Suppressor macrophage (primary cell): ENCODE measurements at places on chromosomes 6 and 20.

GRCh38 chr6:34243131-34243771 is 5.6 kb downstream of the SMIM29 start:
- DNase-seq, result no peak

DNA sequence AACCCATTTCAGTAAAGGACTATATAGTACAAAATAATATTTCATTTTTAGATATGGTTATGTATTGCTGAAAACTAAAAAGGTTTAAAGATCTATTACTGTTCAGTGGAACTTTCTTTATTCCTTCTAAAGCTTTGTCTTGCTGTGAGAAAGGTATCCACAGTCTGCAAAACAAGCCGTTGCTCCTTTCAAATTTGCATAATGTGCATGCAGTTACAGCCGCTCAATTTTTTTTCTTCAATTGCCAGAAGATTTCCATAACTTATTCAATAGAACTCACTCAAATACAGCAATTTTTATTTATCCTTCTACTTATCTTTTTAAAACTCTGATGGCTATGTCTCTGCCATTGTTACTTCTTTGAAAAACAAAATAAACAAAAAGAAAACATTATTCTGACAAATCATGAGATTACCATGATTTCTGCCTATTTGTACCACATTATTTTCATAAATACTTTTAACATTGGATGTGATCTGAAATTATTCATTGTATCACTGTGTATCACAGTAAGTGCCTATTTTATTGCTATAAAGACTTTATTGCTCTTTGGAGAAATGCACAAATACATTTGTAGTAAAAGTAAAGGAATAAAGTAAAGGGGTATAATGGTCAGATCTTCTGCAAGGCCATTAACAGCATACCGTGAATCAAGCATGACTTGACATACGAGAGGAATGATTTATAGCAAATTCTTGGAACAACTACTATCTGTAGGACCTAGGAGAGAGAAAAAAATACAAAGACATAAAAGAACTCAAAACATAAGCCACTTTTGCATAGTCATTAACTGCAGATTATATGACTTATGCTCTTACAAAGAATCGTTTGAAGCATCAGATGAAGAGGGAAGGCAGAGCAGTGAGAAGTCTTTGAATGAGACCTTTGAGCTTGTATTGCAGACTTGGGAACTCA is 29.6 kb upstream of the HBS1L start:
- no peak for DNase-seq

- no peak for DNase-seq
These were observed 796.3 kb downstream of the KIF16B start for GRCh38 chr20:15776770-15777466.

DNA sequence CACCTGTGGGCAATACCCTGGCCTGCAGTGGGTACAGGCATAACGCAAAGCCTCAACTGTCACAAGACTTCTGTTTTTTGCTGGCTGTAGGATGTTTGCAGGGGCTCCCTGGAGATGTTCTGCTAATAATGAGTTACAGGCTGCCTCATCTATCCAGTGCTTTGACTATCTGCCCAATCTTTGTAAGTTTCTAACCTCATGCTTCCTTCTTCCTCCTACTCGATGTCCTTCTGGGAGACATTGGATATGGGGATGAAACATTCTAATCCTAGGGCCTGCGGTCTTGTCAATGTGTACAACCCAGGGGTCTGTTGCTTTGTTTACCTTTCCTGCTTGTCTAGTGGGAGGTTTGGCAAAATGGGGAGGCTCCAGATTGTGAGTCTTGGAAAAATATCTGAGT is 136.8 kb upstream of the TCF21 start:
- no peak for DNase-seq

DNA sequence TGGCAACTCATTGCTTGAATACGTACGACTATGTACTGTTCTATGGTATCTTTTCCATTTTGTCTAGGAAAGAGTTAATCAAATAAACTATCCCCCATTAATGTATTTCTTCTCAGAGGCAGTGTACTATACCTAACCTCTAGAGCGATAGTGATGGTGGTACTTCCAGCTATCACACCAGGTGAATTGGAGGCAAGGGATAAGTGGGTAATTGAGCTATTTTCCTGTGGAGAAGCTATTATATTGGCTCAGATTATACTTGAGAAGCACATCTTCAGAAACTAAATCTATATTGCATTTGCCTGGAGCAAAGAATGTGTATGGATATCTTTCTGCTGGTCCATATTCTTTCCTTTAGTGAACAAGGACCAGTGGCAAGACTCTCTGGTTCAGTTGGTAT is 430.7 kb upstream of the KHDRBS2 start:
- DNase-seq, result no peak

DNA sequence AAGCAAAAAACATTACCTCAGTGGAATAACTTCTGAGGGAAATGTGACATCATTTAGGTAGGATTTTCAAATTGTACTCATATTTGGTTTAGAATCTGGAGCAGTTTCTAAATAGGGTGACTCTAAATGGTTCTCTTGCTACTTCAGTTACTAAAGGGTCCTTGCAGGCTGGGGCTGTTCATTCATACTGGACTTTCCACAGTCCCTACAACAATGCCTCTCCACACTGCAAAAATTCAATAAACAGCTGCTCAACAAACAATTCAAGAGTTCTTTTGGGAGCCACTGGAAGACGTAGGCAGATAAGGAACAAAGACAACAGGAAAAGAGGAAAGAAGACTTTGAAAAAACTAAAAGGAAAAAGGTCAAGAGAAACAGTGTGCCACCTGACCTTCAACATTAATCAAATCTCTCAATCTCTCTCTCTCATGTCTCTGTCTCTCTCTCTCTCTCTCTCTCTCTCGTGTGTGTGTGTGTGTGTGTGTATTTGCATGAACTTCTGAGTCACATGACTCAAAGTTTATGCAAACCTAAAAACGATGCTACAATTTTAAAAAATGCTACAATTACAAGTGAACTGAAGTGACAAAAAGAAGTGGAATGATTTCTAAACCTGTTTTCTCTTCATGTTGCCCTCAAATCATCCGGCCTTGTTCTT is 14.5 kb downstream of the NOL7 start:
- DNase-seq, result no peak

DNA sequence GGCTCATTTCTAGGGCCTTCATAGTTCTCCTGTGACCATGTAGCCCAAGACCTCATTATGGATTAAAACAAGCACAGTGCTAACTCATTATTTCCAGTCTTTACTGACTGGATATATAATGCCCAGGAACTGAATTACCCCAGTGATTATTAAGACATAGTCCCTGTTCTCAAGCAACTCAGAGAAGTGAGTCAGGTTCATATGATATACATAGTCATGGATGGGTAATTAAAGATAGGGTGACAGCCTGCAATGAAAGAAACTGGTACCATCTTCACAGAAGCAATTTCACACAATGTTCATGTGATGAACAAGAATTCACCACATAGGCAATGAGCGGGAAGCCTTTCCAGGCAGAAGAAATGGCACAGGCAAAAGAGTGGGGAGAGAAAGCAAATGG is 3.5 kb downstream of the TRIM27 start:
- DNase-seq, result peak; percentile 69

DNA sequence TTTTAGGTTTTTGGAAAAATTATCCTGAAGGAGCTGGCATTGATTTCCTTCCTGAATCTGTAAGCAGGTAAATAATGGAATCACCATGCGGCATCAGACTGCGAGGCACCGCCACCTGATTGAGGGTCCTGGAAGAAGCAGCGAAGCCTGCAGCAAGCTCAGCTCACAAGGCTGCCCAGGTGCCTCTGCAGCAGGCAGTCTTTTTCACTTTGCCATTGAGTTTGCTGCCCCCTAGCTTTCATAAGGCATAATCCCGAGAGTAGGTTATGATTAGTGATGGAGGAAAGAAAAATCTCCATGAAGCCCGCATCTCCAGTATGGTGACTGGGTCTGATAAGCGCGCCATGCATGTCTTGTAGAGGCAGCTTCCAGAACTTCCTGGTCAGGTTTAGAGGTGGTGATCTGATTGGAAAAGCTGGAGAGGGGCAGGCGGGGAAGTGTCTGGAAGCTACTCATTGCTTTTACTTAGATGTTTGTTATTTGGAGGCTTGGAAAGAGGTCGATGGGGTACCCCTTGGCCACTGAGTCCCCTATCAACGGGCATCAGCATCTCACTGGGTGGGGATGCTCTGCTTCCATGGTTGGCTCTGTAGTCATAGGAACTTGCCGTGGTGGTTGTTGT is 26.7 kb downstream of the IYD start:
- peak; percentile 67 for DNase-seq

GRCh38 chr20:1874450-1875182 is 20.6 kb upstream of the SIRPA start:
- DNase-seq, result peak; percentile 95

GRCh38 chr20:51122931-51123658 is 100.2 kb upstream of the KCNG1 start:
- DNase-seq, result no peak

- DNase-seq, result no peak
These were observed at the start of gene CDC40 for GRCh38 chr6:110180228-110181008. Gene CDC40, plus strand, starts transcription at chr6:110180427. Its CDS starts 18 bp downstream, at chr6:110180445.

- DNase-seq, result no peak
These were observed 28.7 kb upstream of the BEND3 start for GRCh38 chr6:107144014-107144413.

DNA sequence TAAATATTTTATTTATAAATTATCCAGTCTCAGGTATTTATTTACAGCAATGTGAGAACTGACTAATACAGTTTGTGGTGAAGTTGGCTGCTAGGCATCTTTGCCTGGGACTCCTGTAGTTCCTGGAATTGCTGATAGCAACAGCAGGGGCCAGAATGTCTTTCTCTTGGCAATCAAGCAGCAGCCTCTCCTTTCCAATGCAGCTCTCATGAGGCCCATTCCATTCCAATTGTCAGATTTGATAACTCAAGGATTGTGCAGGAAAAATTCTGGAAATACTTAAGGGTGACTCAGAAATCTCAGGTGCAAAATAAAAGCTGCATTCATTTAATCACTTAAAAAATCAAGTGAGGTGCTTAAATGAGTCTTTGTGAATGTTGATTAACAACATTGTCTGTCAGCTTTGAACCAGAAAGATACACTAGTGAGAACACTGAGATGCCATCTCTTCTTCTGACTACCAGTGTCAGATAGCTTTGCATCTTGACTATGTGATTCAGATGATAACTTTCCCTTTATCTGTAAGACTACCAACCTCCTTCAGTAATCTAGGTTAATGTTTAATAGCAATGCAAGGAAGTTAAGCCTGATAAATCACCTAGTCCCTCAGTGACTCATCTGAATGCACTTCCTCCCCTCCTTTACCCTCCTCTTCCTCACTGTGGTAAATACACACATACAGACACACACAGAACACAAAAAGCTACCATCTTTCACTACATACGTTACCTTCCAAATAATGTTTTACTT is 32.1 kb upstream of the COL21A1 start:
- no peak for DNase-seq

- no peak for DNase-seq
These were observed 549.4 kb upstream of the SYNCRIP start for GRCh38 chr6:86192123-86192522.

GRCh38 chr6:164062872-164063271 is 648.4 kb downstream of the QKI start:
- DNase-seq, result no peak

GRCh38 chr6:126826166-126826714 is 292.2 kb upstream of the RSPO3 start:
- no peak for DNase-seq

DNA sequence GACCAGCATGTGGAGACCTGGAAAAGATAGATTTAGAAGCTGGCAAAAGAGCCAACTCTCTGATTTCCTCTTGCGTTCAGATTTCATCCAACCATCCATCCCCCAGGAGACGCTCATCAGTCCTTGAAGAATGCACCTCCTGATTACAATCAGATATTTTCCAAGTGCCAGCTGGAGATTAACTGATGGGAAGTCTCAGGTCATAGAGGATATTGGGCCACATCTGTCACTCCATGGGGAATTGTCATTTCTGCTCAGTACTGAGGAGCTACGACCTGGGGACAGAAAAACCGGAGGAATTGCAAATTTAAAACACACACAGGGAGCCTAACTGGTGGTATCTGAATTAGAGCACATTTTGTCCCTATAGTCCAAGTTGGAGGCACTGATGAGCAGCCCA is 496.2 kb upstream of the SULF2 start:
- no peak for DNase-seq

DNA sequence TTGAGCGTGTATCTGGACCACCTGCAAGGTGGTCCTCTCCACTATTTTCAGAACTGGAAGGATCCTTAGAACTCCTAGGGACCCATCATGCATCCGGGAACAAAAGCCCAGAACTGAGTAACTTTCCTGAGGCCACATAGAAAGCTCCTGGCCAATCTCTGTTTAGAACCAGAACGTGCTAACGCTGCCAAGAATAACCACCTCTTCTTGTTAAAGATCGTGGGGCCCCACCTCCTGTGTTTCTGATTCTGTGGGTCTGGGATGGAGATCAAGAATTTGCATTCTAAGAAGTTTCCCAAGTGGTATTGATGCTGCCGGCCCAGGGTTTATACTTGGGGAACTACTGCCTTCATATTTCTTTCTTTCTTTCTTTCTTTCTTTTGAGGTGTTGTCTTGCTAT is 13.3 kb downstream of the CD40 start:
- DNase-seq, result no peak

DNA sequence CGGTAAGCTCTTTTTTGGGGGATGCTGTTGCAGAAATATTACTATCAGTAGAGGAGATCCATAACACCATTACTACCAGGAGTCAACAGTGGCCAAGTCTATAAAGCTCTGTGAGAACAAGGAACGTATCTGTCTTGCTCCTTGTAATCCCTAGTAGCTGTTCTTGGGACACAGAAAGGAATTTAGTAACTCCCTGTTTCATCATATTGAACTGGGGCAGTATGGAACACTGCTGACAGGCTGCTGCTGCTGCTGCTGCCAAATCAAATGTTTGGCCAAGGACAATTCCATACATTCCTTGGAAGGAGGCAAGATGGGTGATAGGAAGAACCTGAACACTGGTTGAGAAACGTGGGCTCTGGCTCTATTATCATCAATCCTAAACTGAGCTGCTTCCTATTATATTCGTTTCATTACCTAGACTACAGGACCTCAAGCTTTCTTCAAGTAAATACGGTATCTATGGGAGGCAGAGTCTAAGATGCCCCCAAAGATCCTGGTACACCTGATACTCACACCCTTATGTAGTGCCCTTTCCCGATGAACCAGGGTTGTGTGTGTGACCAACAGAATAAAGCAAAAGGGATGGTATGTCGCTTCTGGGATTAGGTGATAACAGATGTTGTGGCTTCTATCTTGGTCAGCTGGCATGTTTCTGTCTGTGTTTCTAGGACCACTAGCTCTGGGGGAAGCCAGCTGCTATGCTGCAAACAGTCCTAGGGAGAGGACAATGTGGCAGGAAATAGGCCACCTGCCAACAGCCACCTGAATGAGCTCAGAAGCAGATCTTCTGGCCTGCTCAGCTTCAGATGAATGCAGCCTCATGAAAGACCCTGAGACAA is 39.5 kb downstream of the ELOVL5 start:
- DNase-seq, result no peak

DNA sequence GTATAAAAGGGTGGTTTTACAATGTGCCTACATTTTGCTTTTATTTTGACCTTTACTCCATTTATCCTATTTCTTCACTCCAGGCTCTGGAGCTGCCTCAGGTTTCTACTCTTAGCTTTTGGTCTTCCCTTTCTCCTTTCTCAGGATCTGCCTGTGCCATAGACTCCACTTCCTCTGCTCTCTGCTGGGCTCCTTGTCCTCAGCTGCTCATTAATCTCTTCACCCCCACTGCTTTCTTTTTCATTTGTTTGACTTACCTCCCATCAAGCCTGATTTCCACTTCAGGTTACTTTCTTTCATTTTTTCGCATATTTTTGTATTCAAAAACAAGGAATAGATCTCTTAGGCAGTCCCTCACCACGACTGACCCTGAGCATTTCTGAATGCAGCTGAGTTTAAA is 106.8 kb downstream of the COL19A1 start:
- DNase-seq, result no peak

- DNase-seq, result no peak
These were observed 24.7 kb downstream of the ENTPD6 start for GRCh38 chr20:25220021-25220730.
